ENCODE measurements at places on chromosomes 13 and 19.

- DNase-seq = no peak
Measured at GRCh38 chr13:100650326-100650725, 24.3 kb downstream of the TMTC4 start.

DNA sequence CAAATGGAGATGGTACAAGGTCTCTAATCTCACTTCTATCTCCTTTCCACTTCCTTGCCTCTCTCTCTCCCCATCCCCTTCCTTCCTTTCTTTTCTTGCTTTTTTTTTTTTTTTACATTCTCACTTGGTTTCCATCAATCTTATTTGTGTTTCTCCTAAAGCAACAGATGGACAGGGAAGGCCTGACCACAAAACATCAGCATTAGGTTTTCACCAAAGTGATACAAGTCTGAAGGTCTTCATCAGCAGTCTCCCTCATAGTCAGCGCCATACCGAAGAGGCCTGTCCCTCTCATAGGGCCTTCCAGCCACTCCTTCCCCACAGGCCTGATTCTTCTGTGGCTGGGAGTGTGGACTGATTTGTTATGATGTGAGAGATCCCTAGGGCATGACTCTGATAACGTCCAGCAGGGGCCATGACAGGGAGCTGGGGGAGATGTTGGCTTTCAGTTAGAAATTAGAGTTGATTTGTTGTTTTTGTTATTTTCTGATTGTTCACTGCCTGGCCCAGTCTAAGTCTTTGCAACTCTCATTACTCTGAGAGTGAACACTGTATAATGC lies 158.7 kb downstream of the SLC7A1 start:
- DNase-seq = no peak

GRCh38 chr19:50791594-50792271 lies 1.5 kb downstream of the ACP4 start:
- DNase-seq = no peak

- no peak for DNase-seq
Measured at GRCh38 chr13:96817336-96817941, 176.8 kb downstream of the OXGR1 start.

DNA sequence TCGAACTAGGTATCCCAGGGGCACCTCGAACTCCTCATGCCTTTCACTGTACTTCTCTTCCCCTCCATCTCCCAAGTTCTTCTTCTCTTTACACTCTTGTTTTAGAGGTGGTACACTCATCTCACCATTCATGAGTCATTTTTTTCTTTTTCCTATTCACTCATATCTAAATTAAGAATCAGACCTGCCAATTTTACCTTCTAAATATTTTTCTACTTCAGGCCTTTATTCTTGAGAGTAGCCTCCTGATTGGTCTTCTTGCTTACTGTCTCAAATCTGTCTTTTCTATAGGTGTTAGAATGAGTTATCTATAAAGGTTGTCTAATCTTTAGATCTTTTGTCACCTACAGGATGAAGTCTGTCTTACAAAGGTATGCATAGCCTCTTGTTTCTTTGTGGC lies 20.7 kb downstream of the TDRD3 start:
- no peak for DNase-seq

GRCh38 chr19:10112037-10112761 lies 706 bp downstream of the P2RY11 start:
- DNase-seq = no peak

GRCh38 chr13:26646603-26647002 lies 89.1 kb downstream of the WASF3 start:
- no peak for DNase-seq

GRCh38 chr13:91355099-91355825 lies 7.8 kb downstream of the MIR17HG start:
- DNase-seq = no peak

DNA sequence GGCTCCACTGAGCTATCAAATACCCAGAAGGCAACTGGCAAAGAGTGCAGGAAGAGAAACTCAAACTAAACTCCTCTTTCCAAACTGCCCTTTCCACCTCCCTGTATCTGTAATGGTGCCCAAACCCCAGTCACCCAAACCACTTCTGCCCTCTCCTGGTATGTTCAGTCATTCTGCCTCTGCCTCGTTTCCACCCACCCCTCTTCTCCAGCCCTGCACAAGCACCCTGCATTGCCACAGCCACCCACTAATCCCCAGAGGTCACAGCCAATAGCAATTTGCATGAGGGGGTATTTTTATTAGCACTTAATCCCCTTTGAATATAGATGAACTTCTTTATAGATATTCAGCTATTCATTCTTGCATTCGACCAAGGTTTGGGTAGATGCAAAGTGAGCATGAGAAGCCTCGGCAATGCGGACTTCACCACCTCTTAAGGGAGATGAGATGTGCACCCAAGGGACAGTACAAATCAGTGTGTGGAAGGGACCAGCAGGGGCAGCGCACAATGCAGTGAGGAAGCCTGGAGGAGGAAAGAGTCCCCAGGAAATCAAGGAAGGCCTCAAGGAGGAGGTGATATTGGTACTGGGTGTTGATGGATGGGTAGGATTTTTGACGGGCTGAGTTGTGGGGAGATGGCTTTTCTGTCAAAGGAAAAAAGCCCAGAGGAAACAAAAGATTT lies 12.4 kb downstream of the TMEM272 start:
- no peak for DNase-seq

DNA sequence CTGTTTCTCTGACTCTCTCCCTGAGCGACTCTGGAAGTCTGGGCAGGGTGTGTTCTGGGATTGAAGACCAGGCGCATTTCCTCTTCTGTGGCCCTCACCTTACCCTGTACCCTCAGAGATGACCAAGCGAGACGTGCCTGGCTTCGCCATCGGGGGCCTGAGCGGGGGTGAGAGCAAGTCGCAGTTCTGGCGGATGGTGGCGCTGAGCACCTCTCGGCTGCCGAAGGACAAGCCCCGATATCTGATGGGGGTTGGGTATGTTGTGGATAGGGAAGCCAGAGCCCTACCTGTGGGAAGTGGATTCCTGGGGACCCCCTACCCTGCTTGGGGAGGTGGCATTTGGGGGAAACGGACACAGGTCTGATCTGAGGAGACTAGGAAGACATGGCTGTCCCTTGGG lies 5.8 kb upstream of the DNM2 start:
- DNase-seq = no peak

GRCh38 chr13:94300401-94300800 lies 179.1 kb downstream of the DCT start:
- DNase-seq = no peak

DNA sequence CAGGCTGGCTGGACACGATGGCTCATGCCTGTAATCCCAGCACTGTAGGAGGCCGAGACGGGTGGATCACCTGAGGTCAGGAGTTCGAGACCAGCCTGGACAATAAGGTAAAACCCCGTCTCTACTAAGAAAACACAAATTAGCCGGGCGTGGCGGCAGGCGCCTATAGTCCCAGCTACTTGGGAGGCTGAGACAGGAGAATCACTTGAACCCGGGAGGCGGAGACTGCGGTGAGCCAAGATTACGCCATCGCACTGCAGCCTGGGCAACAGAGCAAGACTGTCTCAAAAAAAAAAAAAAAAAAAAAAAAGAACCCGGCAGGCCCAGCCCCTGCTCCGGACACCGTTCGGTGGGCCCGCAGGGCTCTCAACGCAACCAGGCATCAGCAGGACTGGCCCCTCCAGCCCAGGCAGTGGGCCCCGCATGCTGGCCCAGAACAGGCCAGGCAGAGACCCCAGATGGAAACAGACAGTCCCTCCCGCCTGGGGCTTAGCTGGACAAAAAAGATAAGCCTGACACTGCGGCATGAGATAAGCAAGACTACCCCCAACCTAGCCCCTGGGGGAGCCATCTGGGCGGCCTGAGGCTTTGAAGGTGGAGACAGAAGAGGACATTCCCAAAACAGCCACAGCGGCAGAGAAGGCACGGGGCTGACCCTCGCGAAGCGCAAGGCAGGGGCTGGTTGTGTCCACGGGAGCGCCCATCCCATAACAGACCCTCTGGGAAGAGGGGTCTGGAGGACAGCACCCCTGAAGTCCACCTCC lies 11.6 kb downstream of the REXO1 start:
- no peak for DNase-seq

DNA sequence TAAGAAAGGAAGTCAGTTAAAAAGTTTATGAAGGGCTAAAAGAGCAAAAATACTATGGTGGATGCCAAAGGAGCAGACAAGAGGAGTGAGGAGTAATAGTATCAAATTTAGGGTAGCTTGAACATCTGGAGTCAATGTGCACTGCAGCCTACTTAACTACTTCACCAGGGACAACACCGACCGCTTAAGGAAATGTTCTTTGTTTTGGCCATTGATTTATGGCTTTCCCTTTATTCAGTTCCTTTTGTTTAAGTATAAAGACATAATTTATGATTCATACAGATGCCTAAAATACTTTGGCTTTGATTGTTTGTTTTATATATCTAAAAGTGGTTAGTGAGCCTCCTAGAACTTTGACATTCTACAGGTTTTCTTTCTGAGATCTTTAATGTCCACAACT lies 276.3 kb upstream of the PRR20A start:
- no peak for DNase-seq

GRCh38 chr13:83065108-83065507 lies 817.2 kb downstream of the SLITRK1 start:
- DNase-seq = no peak

All from DMS79 (cell line).